GM06990 (cell line): ENCODE measurements at places on chromosomes 2 and 18.

GRCh38 chr2:239809391-239809790, 215.8 kb downstream of the NDUFA10 start:
- DNase-seq = no peak

DNA sequence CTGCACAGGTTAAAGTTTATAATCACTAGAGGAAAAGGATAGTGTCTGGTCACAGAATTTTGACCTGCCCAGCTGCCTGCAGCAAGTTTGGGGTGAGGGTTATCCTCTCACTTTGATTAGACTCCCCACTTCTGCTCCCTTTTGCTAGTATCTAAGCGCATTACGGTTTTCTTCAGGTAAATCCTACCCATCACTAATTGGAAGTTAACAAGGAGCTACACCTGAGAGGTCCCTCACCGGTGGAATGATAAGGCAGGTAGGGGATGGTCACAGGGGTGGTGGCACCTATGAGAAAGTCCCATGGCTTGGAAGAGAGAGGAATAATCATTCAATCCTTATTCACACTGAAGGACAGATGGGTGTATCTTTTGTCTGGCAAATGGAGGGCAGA, 7.6 kb downstream of the BCL2 start:
- DNase-seq = no peak

DNA sequence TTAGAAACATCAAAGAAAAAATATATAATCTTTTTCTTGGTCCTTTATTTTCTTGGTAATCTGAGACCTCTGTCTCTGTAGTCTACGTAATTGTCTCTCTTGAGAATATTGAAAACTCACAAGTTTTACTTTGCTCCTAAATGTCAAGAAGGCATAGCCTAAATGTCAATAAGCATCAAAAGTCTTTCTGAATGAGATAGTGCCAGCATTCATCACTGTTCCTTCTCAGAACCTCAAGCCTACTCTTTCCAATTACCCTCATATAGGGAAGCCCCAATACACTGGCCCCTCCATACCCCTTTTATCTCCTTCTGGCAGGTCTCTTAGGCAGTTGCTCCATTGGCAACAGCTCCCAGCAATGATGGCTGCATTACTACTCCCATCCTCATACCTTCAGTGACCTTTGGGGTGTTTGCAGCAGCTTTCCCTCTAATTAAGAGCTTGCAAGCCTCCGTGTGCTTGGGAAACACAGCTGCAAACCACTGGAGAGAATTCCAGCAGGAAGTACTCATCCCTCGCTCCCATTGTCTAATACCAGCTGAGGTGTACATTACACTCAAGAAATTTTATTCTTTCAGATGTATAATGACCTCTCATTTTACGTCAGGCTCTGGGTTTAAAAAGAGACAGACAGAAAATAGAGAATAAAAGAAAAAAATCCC, 95.8 kb downstream of the KYNU start:
- DNase-seq = no peak

GRCh38 chr2:202574541-202574940, 60.2 kb upstream of the FAM117B start:
- DNase-seq = no peak

DNA sequence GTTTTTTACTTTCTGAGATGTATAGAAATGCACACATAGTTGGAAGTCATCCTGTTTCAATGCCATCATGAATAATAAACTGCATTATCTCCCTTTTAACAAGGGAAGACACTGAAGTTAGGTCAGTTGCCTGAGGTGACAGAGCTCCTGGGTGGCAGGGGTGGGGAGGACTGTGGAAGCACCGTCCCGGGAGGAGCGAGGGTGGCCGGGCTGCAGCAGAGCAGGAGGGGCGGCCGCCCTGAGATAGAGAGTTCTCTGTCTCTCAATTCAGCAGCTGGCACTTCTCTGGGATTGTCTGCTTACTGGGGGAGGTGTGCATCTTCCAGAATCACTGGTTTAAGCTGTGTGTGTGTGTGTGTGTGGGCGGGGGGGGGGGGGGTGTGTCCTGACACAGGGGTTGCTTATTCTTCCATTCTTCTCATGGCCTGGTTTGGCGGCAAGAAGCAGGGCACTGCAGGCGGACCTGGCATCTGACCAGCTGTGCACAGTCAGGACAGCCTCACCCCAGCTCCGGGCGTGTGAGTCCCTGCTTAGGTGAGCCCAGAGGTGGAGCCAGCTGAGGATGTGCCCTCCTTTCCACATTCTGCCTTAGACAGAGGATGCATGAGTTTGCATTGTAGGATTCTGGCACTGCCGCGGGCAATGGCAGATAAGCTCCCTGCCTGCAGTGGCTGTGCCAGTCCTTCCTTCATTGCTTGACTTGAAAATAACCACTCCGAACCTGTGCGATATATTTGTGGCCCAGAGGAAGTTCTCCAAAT, 40.4 kb downstream of the VWA3B start:
- no peak for DNase-seq

DNA sequence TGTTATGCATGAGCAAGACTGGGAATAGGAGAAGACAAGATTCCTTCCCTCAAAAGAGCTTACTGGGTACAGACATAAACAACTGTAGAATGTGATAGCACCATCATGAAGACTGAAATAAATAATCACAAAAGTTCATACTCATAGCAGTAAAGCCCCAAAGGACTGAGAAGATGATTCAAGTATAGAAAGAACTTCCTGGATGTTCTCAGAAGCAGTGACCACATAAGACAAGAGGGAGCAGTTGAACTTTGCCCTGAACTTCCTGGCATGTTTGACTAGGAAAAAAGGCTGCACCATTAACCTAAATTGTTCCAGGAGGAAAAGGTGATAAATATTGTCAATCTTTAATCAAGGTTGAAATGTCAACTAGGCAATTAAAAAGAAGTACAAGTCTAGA, 57.8 kb upstream of the CCDC141 start:
- no peak for DNase-seq

GRCh38 chr2:239774933-239775622, 250.1 kb downstream of the NDUFA10 start:
- no peak for DNase-seq

- DNase-seq = peak; percentile 73
These were observed 45.5 kb upstream of the CAB39 start for GRCh38 chr2:230666885-230667712.

- DNase-seq = peak; percentile 67
These were observed 226.2 kb upstream of the TNP1 start for GRCh38 chr2:217086038-217086522.

GRCh38 chr2:152223977-152224376, 48.4 kb upstream of the STAM2 start:
- no peak for DNase-seq

DNA sequence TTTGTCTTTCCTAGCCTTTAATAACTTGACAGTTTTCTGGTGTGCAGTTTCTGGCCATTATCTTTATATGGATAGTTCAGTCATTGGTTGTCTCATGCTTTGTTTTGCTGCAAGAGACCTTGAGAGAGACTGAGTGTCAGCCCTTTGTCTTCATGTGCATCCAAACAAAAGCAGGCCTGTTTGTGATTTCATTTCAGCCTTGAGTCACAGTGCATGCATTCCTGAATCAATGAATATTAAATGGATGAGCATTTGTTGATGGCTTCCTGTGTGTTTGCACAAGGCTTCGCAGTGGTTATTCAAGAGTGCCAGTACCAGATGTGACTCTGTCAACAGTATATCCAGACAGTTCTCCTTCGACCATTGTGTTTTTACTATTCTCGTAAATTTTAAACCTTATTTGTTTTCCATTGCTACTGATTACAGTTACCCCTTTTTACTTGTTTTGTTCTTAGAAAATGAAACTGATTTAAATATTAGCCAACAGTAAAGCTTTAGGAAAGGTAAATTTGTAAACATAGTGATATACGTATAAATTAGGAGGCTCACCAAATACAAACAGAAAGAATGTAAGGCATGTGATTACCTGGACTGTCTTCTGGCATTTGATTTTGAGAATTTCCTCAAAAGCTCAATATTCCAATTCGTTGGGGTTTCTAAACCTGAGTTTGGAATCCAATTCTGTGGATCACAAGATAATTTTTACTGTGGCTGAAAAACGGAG, 319.8 kb downstream of the CTNNA2 start:
- DNase-seq = no peak

GRCh38 chr2:3661149-3661660, 3.2 kb downstream of the ALLC start:
- no peak for DNase-seq

- no peak for DNase-seq
These were observed 45.0 kb upstream of the TCF4 start for GRCh38 chr18:55633032-55633431.

GRCh38 chr18:68928762-68929675, 131.1 kb downstream of the CCDC102B start:
- DNase-seq = no peak

DNA sequence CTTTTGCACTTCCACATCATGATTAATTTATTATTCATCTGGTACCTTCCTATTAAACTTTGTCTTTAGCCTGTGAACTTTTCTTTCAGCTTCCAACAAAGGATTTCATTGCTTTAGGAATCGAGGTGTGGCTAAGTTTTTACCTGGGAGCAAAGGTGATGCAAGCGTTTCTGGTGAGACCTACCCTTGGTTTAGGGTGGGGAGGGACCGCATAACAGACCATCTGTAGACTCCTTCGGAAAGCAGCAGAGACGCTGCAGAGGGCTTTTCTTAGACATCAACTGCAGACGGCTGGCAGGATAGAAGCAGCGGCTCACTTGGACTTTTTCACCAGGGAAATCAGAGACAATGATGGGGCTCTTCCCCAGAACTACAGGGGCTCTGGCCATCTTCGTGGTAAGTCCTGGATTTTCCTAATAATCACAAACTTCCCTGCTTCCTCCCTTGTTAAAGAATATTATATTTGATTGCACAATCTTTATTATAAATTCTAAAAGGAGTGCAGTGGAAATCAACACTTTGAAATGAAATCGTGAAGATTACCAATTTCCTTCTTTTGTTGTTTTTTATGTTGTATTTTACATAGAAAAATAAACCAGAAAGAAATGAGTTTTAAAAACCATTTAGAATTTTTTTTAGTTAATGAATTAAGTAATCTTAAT, at the start of gene DSG3:
DSG3 (plus strand) TSS at position 212 of the 662 bp plus-strand sequence; CDS start at position 349, 137 bp downstream.
- DNase-seq = no peak

- no peak for DNase-seq
These were observed 229.8 kb downstream of the PIK3C3 start for GRCh38 chr18:42184685-42185477.

DNA sequence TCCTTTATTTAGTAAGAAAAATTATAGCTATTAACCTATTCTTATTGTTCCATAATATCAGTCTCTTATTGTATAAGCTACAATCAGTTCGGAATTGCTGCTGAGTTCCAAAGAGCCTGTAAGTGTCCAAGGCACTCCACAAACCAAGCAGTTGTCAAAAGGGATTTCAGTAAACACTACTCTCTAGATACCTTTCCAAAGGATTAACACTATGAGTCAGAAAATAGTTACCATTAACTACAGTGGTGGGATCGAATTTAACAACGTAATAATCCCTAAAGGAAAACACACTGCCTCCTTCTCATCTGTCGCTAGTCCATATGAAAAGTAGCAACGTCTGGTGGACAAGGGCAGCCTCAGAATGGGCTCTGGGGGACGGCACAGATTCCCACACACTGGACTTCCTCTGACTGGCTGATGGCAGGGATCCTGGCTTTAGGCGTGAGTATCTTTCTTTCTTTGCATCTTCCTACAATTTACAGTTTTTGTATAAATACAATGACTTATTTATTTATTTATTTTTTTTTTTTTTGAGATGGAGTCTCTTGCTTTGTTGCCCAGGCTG, 8.8 kb downstream of the TGFBRAP1 start:
- DNase-seq = no peak

DNA sequence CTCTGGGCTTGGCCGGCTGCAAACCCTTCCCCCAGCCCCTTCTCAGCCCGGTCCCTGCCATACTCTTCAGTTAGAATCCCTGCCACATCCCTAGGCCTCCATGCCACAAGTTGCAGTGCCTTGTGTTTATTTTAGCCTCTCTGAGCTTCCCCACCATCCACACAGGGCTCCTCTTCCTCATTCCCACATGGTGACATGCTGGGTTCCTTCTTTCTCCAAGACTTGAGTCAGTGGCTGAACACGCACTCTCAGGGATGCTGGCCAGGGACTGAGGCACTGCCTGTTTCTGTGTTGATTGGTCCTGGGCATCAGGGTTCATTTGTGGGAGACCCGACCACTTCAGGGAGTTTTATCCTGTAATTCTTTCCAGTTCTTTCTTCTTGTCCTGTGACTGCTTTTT, 56.3 kb downstream of the KCNS3 start:
- no peak for DNase-seq

- peak; percentile 46 for DNase-seq
These were observed 62.0 kb downstream of the MYL12B start for GRCh38 chr18:3323900-3324299.

DNA sequence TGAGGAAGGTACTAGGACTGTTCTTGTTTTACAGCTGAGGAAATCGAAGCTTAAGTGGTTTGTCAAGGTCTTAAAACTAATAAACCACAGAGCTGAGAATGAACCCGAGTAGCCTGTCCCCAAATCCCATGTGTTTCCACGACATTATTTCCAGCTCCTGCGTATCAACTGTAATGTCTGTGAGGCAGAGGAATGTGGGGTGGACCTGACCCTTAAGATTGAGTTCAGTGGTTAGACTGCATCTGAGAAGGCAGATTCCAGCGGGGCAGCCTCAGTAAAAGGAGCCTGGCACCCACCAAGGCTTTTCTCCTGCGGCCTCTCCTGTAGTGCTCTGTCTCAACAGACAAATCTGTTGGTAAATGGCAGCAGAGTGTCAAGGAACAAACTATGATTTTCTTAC, 81.9 kb upstream of the TMEM178A start:
- no peak for DNase-seq
